ENCODE measurements at places on chromosomes 1 and 21.

GRCh38 chr1:23727362-23727811 lies 15.9 kb upstream of the ELOA start:
- DNase-seq = no peak

DNA sequence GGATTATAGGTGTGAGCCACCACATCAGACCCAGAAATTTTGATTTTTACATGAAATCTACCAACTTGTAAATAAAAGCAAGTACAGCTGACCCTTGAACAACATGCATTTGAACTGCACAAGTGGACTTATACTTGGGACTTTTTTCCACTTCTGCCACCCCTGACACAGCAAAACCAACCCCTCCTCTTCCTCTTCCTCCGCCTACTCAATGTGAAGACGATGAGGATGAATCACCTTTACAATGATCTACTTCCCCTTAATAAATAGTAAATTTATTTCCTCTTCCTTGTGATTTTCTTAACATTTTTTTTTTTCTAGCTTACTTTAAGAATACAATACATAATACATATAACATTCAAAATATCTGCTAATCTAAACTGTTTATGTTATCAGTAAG lies 17.5 kb upstream of the YRDC start:
- no peak for DNase-seq

DNA sequence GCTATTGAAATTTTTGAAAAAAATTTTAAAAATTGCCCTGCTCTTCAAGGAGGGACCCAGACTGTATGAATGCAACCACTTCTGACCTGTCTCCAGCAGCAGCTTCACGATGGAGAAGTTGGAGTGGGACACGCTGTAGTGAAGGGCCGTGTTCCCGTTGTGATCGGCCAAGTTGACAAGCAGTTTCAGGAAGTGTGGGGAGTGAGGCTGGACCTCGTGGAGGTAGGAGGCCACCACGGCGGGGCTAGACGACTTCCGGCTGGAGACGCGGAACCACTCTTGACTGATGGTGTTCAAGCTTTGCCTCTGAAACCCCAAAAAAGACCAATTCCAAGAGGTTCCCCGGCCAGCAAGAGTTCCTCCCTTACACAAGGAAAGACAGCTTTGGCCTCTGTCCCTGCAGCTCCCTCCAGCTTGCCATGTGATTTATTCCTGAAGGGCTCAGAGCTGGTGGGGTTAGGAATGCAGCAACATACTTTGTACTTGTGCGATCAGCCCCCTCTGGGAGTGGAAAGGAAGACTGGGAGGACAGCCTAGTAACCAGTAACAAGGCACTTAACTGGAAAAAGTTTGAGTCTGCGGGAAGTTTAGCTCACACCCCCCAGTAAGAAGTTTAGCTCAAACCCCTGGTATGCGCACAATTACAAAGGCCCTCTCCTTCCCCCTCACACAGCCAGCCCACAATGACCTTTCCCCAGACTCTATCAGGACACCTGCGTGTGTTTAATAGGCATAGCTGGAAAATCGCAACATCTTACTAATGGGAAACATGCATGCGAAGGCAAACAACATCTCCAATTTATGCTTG lies 56.0 kb downstream of the KANK4 start:
- DNase-seq = peak; percentile 41

DNA sequence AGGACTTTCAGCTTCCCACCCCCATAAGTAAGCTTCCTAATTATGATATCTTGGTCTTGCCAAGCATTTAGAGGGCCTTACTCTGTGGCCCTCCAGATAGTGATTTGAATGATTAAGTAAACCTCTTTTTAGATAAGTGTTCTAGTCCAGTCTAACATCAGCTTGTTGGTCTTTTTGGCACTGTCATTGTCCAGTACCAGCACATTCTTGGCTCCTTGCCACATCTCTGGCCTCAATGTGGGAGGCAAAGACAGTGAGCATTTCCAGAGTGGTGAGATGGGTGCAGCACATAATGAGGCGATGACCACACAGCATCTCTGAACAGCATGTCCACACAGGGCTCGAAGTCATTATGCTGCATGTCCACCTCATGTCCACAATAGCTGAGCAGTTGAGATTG lies 6.1 kb downstream of the CAPZA1 start:
- DNase-seq = no peak

DNA sequence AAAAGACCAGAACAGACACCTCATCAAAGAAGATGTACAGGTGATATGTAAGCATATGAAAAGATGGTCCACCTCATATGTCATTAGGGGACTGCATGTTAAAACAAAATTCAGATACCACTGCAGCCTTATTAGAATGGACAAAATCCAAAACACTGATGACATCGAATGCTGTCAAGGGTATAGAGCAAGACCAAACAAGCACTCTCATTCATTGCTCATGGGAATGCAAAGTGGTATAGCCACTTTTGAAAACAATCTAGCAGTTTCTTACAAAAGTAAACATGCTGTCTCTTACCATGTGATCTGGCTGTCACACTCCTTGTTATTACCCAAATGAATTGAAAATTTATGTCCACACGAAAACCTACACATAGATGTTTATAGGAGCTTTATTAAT lies 426.6 kb upstream of the ESRRG start:
- DNase-seq = no peak

GRCh38 chr1:149925345-149925744 lies 2.3 kb downstream of the SF3B4 start:
- no peak for DNase-seq

GRCh38 chr1:30984165-30984889 lies 75.8 kb upstream of the SDC3 start:
- no peak for DNase-seq

DNA sequence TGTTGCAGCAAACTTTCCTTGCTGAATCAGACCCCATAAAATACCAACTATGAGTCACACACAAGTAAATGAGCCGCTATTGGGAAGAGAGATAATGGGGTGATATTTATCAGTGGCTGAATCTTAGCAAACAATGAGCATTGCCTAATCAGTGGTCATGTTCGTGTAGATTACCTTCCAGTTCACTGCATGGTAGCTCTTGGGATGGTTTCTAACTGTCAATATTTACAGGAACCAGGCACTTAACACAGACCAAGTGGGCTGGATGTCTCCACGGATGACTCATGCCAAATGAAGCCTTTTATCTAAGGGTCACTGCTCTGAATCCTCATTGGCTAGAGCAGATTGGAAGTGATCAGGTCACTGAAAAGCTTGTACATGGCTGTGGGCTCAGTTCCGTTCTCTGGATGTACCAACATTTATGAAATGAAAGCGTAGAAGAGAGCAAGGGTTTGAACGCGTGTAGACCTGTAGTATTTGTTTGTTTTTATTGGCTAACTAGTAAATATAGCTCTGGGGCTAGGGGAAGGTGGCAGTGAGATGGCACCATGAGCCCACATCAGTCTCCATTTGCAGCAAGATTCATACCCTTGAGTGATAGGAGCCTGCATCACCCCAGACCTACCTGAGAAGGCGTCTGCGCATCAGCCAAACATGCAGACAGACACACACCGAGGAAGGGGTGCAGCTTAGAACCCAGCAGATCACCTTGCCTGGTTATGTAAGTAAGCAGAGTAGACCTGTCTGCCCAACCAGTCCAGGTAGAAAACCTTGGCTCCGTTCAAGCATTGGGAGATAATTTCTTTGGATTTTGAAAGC lies 153.3 kb downstream of the TOMM20 start:
- no peak for DNase-seq

DNA sequence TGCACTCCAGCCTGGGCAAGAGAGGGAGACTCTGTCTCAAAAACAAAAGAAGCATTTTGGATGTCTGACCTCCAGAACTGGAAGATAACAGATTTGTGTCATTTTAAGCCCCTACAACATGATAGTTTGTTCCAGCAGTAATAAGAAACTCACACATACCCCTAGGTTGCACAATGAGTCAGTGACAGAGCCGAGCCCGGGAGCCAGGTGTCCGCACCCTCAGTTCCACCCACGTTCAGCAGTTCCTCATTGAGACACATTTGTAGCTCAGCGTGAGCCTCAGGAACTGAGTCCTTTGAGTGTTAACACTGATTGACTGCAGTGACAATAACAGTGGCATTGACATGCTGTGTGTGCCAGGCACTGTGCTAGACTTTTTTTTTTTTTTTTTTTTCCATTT lies 19.8 kb downstream of the LRRC38 start:
- no peak for DNase-seq

GRCh38 chr21:44260791-44261631 lies 686 bp downstream of the DNMT3L start:
- no peak for DNase-seq

DNA sequence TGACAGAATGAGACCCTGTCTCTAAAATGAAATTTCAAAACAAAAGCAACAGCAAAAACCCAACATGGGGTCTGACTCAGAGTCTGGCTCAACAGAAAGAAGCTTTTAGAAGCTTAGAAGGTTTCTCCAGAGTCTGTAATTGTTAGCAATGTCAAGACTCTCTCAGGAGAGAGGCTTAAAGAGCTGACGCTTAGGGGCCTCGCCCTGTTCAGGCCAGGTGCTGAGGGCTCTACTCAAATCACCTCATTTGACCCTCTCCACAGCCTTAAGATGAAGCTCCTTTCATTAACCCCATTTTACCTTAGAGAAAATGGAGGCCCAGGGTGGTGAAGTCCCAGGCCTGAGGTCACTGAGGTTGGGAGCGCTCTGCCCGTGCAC lies 5.3 kb upstream of the KIF17 start:
- DNase-seq = no peak

GRCh38 chr1:30374400-30375070 lies 348.9 kb downstream of the MATN1 start:
- no peak for DNase-seq

DNA sequence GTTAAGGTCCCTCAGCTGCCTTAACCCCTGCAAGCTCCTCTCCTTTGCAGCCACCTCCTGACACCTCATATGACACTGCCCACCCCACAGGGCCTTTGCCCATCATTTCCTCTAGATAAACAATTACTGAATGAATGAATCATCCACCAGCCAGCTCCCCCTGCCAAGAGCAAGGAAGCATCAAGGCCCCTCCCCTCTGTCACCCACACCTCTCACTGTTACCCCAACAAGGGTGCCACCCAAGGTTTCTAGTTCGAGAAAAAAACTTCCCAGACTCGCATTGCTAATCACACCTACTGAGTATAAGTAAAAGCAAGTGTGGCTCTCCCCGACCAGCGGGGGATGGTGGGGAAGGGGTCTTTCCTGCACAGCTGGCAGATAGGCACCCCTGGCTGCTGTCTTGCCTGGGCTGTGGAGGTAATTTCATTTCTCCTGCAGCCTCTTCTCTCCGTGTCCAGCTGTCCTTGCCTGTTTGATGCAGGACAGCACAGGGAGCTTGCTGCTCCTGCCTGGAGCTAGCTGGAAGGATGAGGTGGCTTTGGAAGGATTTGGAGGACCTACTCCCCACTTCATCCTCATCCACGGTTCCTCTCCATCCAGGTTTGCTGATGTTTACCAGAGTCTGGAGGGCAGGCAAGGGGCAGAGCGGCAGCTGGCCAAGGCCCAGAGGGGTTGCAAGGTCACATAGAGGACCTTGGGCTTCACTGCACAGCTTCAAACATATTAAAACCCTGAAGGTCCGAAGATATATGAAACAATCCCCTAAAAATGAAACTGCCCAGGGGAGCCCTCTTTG lies 33.1 kb upstream of the LBR start:
- DNase-seq = no peak

DNA sequence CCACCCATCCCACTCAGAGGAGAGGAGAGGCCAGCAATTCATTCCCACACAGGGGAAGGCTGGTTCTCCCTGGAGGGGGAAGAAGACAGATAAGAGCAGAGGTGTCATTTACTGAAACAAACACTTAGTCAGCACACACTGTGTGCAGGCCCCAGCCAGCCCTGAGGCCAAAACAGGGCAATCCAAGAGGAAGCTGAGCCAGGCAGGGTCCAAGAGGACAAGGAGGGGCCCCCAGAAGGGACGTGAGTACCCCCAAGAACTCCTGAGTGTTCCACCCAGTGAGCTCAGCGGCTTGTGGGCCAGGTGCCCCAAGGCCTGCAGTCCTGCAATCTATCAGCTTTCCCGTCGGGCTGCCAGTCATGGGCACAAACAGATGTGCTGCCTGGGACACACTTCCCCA lies 15.8 kb downstream of the ADGRB2 start:
- no peak for DNase-seq

DNA sequence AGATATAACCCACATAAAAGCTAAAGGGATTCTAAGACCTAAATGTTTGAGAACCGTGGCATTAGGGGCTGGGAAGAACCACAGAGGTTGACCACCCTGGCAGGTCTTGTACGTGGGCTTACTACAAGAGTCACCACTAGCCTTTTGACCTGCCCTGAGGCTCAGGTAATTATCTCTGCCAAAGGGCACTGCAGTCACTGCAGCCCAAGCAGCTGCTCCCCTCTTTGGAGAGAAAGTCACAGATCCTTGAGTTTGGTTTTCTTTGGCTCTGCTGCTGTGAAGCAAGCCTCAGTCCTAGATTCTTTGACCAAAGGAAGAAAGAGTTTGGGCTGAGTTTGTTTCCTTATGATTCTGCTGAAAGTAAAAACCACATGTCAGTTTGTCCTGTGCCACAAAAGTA lies 11.6 kb downstream of the PARK7 start:
- DNase-seq = no peak

DNA sequence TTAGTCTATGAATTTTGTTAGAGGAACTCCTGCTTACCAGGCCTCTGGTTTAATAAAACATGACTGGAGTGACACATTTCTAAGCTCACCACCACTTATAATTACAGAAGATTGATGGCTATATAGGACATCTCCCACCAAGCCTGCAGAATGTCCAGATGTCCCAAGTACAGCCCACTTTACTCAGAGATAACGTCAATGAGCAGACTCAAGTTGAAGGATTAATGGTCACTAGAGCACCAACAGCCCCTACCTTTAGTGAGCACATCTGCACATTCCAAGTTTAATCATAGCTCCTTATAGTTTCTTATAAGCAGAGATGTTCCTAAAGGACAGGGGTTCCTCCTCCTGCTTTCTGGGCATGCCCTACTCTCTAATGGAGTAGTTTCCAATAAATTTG lies 37.4 kb upstream of the IL20 start:
- no peak for DNase-seq

DNA sequence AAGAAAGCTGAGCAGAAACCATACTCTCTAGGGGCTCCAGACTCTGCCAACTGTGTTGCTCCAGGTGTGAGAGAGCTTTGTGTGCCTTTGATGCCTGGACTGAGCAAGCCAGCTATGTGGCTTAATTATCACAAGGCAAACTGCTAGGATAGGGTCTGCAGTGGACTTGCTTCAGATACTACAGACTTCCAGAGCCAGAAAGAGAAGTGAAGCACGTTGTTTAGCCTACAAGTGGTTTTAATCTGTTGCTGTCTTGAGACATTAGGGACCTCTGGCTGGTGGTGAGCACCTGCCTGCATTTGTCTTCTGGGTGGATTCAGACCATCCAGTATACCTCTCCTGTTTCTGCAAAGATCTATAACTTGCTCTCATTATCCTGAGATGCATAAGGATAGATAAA lies 353.4 kb upstream of the PLXNA2 start:
- no peak for DNase-seq

GRCh38 chr1:944341-945325 lies 14.4 kb downstream of the NOC2L start:
- no peak for DNase-seq

- no peak for DNase-seq
Measured at GRCh38 chr1:62316135-62316534, 3.1 kb downstream of the KANK4 start.

All from GM23338 (cell line).